ENCODE measurements at places on chromosomes 12 and 14.

GRCh38 chr12:89803412-89803811 is 94.8 kb upstream of the ATP2B1 start:
- no peak for DNase-seq

DNA sequence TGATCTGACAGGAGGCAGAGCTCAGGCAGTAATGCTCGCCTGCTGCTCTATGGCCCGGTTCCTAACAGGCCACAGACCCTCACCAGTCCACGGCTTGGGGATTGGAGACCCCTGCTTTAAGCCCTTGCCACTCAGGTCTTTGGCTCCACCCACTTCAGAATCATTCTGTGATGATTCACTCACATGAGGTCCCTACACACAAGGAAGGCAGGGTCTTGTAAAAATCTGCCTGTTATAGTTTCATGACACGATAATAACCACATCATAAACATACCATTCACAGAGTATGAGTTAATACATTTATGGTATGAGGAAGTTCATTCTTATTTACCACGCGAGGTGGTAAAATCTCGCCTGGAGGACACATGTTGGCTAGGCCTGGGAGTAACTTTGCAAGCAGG is 29.0 kb upstream of the MAX start:
- DNase-seq, result no peak

GRCh38 chr14:51138404-51139103 is 43.6 kb upstream of the TRIM9 start:
- DNase-seq, result no peak

DNA sequence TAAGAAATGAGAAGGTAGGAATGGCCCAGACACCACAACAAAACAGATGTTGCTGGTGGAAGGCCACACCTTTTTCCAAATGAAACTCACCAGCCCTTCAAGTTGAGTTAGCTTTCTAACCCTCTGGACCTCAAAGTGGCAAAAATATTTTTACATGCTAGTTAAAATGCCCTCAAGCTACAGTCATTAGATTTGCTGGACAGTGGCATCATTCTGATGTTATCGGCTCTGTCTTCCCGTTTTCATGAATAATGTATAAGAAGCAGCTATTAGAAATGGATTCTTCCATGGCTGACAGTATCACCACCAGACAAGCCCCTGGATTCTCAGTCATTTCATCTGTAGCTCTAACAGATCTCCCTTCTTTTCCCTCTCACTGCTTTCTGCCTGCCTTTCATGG is 37.1 kb upstream of the PLXNC1 start:
- DNase-seq, result no peak

DNA sequence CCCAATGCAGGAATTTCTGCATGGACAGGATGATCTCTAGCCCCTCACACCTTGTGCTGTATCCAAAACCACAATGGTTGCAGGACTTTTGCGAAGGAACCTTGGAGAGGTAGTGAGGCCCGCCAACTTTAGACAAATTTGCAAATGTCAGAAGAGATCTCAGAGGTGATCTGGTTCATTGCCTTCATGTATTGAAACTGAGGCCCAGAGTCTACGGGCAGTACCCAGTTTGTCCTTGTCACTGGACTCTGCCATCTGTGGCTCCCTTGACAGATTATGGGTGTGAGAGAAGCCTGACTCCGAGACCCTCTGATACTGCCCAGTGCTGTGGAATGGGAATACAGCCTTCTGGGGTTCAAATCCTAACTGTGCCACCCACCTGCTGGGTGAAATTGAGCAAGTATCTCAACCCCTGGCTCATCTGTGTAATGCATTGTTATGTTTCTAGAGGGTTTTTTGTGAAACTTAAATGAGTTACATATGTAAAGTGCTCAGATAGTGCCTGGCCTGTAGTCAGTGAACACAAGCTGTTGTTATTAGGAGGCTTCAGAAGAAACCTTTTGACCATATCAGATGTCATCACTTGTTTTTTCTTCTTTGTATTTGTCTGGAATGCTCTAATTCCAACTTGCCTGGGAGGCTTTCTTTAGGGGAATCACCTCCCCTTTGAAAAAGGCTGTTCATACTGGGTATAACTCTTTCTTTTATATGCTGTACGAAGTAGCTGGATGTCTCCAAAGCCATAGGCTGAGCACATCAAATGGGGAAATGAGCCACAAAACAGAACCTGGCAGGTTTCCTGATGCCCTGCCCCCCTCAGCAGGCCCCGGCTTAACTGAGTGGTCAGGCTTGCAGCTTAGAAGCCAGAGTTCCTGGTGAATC is 71.4 kb upstream of the SRSF5 start:
- DNase-seq, result no peak

DNA sequence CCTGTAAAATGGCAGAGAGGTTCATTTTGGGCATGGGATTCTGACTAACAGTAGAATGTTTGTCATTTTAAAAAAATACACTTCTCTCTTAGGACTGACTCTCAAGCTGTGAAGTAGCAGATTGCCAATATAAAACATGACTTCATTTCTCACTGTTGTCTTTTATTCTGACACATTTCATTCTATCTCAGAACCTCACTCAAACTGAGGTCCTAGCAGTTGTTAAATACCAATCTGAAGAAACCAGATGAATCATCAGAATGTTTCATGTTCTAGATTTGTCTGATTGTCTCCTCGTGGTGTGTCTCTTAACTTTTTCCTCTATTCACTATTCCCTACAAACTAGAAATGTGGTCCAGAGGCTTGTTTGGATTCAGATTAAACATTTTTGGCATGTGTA is 276.5 kb upstream of the NPAS3 start:
- DNase-seq, result no peak

DNA sequence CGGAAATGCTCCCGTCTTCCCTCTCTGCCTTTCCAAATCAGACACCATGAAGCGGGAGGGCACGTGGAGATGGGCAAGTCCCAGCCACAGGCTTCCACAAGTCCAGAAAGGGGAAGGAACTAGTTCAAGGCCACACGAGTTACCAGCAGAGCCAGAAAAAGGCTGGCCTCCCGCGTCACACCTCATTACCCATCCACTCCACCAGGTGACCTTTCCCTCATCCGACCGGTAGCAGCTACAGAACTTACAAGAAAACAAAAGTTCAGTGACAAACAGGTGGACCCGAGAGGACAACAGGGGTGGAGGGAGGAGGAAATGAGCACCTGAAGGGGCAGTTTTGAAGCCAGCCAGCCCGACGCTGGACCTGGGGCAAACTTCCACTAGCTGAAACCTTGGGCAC is 46.9 kb downstream of the CHGA start:
- no peak for DNase-seq

DNA sequence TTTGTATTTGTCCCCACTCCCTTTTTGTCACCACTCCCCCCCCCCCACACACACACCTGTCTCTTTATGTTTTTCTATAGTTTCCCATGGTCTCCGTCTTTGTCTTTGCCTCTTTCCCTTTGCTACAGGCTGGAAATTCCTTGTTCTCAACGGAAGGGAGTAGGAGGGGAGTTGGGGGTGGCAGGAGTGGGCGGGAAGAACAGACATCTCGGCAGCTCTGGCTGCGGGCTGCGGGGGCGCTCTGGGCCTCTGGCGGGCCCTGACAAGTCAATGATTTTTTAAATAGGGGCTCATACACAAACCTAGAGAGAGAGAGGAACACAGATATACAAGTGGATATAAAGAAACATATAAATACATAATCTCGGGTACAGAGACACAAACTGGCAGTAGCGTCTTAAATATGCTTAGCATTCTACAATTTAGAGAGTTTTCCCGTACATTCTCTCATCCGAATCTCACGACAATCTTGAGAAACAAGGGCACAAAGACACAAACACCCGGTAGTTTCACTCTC is 2.4 kb upstream of the NAB2 start:
- DNase-seq, result no peak

DNA sequence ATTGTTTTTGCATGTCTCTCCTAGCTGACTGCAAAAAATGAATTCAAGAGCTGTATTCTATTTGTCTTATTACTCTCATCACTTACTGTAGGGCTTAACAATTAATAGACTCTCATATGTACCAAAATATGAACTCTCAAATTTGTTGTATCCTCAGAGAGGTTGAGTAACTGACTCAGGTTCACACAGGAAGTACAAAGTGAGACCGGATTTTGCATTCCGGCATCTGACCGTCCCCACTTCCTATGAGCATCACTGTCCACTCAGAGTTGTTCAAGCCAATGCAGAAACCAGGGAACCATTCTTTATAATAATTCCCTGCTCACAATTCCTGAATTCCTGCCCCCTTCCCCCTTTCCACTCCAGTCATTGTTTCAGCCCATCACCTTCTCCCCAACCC is 113.3 kb upstream of the AMIGO2 start:
- no peak for DNase-seq

DNA sequence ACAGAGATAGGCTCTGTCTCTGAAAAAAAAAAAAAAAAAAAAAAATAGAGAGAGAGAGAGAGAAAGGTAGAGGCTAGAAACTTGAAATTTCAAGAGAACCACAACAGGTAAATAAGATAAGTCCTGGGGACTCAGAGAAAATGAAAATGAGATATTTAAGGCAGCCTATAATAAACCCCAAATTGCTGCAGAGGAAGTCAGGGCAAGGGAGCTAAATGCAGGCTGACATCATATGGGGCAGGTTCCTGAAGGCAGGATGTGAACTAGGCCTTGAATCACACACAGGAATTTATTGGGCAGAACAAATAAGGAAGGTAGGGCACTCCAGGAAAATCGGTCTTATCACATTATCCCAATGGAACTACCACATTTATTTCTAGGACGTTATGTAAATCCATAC is 54.9 kb upstream of the NUDT4 start:
- DNase-seq, result no peak

GRCh38 chr14:64569138-64569631 is 19.4 kb downstream of the PPP1R36 start:
- DNase-seq, result no peak

GRCh38 chr12:53042607-53043454 is 7.0 kb upstream of the TNS2 start:
- DNase-seq, result no peak

All from omental fat pad (tissue), 4 donors.